SK-N-SH treated with all-trans-retinoic acid at 6 μM for 48 hours (cell line): ENCODE measurements at places on chromosomes 3 and 15.

GRCh38 chr3:143090976-143091837, 28.4 kb upstream of the CHST2 start:
- ATAC-seq = no peak

GRCh38 chr3:183274609-183275008, 21.6 kb downstream of the B3GNT5 start:
- ATAC-seq = 0 out of 3 replicates have a peak, but pooled peaks have one; percentile 11

DNA sequence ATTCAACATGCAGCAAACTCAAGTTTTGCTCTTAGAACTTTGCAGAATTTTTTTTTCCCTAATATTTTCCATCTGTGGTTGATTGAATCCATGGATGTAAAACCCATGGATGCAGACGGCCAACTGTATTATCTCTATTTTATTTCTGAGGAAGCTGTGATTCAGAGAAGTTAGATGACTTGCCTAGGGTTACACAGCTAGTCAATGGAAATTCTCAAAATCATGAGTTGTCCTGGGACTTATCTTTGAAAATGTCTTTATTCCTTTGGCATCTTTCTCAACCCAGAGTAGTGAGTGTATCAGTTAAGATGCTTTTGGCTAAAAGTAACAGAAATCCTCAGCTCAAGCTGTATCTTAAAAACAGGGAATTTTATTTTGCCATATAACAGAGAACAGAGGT, 107.9 kb upstream of the GALNT15 start:
- no peak for ATAC-seq

GRCh38 chr15:101045835-101046691, 126.9 kb downstream of the LRRK1 start:
- ATAC-seq = no peak

GRCh38 chr15:83413054-83413719, 34.0 kb upstream of the SH3GL3 start:
- no peak for ATAC-seq

DNA sequence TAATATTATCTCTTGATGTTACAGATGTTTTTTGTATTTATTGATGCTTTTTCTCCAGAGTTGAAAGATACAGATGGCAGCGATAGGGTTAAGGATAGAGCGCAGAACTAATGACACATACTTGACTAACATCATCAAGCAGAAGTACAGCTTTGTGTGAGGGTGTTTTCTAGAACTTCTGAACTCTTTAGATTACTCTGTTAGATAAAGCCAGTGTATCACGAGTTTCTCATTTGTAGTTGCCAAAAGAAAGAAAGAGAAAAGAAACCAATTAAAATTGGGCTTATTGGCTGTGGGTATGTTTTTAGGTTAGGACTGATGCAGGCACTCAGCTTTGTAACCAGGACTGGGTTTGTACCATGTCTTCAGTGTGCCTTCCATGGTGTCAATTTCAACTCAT, 6.6 kb upstream of the GPR171 start:
- ATAC-seq = no peak

GRCh38 chr3:179100652-179101051, 29.0 kb upstream of the ZMAT3 start:
- ATAC-seq = peak; percentile 35; the same call in 1 of the 3 replicates
